CD4-positive, alpha-beta T cell (primary cell): ENCODE measurements at places on chromosomes 16 and 17.

DNA sequence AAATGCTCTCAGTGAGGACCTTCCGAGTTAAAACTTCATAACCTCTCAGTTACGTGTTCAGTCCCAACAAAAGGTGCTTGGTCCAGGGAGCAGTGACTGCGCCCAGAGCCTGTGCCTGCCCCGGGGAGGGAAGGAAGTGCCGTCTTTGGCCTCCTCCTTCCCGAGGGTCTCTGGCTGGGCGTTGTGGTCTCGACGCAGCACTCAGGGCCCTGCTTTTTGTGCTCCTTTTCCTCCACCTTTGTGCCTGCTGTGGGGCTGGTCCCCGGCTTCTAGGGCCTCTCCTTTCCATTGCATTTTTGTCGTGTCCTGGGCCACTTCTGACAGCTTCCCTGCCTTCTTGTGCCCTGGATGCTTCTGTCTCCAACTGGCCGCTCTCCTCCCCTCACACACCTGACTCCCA lies 29.1 kb downstream of the CRAMP1 start:
- DNase-seq, result no peak

- DNase-seq, result no peak
Measured at GRCh38 chr17:9928601-9929333, 23.7 kb upstream of the RCVRN start.

DNA sequence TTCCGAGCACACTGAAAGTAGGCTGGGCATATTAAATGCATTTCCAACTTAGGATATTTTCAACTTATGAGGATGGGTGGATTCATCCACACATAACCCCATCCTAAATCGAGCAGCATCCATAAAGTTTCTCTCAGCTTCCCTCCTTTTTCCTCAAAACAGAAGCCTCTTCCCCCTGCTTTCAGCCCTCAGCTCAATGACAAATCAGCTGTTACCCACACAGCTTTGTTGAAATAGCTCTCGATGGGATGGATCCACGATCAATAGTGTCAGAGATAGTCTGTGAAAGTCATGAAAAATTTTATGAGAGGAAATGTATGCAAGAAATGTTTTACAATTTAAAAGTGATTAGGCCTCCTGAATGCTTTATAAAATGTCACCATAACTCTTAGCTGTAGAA lies 2.5 kb downstream of the DHX33 start:
- no peak for DNase-seq

- no peak for DNase-seq
Measured at GRCh38 chr17:46190763-46191162, 2.5 kb downstream of the KANSL1 start.

- peak; percentile 73 for DNase-seq
Measured at GRCh38 chr16:50335196-50335958, 33.4 kb downstream of the BRD7 start.

DNA sequence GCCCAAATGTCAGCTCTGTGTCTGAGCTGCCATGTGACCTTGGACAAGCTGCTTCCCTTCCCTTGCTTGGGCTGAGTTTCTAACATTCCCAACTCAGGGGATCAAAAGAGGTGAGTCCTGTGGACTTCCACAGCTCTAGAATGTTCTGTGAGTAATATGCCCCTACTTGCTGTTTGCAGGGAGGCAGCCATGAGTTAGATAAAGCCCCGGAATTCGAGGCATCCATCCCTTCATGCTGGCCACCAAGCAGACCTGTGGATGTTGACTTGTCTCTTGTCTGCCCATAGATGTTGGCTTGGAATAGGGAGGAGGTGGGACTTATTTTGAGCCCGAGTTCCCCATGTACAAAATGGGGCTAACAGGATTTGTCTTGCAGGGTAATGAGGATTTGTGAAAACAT lies 36.2 kb downstream of the KSR1 start:
- no peak for DNase-seq

DNA sequence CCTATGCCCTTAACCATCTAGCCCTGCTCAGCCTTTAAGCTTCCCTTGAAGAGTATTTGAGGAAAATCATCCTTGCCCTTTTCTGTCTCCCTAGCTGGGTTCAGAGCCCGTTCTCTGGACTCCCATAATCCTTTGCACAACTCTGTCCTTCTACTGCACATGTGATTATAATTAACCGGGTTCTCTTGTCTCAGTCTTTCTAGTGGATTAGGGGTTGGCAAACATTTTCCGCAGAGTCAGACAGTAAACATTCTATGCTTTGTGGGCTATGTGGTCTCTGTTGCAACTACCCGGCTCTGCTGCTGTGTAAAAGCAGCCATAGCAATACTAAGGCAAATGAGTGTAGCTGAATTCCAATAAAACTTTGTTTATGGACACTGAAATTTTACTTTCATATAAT lies 80.0 kb downstream of the CDRT15 start:
- no peak for DNase-seq

DNA sequence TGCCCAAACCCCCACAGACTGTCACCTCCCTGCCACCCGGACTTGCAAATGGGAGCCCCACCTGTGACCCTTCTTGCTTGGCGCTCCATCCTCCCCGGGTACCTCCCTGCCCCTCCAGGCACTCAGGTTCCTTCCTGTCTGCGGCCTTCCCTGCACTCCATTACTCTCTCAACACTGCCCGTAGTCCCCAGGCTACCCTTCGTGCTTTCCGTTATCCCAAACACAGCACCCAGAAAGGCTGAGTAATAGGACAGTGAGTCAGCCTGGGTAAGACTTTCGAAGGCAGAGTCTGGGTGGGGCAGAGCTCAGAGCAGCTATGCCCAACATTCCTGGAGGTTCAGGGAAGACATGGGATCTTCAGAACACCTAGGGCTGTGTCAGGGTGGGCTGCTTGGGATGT lies 16.6 kb upstream of the C16orf74 start:
- DNase-seq, result no peak

DNA sequence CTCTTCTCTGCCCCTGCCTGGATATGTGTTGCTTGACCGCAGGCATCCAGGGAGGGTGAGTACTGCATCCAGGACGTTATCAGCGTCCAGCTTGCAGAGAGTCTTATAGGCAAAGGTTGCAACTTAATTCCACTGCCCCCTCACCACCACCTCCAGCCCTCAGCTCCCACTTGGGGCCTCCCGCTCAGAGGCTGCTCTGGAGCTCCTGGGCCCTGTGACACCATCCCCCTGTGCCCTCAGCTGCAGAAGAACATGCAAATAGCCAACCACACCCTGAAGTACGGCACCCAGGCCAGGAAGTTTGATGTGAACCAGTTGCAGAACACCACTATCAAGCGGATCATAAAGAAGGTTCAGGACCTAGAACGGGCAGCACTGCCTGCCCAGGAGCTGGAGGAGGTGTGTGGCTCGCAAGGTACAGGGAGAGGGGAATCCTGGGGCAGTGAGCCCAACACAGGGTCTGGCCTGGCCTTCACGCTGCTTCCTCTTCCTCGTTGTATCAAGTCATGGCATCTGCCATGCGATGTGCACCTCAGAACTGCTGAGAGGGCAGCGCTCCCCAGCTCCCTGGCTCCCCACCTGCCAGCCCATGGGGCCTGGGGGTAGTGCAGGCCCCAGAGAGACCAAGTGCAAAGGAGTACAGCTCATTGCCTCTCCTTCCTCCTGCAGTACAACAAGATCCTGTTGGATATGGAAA lies 9.6 kb downstream of the ACE start:
- no peak for DNase-seq

DNA sequence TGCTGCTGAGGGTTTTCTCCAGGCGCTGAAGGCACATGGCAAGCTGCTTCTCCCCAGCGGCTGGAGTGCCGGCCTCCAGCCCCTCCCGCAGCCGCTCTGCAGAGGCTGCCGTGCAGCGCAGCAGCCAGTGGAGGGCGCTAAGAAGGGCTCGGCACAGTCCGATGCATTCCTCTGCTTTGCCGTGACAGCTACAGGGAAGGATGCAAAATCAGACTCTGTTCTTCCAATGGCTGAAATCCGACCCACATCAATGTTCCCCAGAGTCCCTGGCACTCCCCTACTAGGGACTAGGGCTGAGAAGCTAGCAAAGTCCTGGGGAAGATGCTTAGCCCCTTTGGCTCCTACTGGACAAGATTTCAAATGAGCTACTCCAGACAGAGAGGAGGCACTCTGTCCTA lies 19.0 kb downstream of the MED24 start:
- DNase-seq, result no peak

- DNase-seq, result no peak
Measured at GRCh38 chr16:20411055-20411454, 1.7 kb downstream of the ACSM5 start.

DNA sequence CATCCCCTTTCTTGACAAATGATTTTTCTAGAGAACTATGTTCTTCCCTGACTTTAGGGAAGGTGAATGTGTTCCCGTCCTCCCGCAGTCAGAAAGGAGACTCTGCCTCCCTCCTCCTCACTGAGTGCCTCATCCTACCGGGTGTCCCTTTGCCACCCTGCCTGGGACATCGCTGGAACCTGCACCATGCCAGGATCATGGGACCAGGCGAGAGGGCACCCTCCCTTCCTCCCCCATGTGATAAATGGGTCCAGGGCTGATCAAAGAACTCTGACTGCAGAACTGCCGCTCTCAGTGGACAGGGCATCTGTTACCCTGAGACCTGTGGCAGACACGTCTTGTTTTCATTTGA lies 7.4 kb downstream of the NAT9 start:
- DNase-seq, result no peak

GRCh38 chr17:19756546-19756945 lies 8.4 kb upstream of the ALDH3A1 start:
- DNase-seq, result no peak

DNA sequence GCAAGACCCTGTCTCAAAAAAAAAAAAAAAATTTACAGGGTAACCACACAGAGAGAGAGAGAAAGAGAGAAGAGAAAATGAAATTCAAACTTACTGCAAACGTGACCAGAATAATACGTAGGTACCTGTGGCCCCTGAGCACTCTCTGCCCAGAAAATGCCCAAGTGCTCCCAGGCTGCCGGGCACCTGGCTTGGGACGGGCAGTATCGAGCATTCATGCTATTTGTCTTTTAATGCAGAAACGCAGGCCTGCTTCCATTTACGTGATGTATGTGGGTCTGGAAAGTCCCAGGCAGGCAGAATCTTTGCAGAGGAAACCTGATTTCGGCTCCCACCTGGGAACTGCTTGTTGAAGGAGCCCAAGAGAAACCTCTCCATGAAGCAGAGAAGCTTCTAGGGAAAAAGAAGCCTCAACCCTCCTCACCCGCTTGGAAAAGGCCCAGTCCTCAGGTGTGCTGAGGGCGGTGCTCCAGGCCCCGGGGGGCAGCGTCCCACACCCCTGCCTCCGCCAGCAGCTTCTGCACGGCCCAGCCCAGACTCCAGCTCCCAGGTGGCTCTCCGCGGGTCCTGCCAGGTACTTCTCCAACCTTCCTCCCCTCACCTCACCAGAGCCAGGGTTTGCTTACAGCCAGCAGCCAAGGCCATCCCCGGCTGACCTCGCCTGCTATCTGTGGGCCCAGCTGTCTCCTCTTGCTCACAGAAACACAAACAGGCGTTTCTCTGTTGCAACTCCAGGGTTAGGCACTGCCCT lies 14.0 kb downstream of the RPH3AL start:
- no peak for DNase-seq

GRCh38 chr16:1362807-1363206 lies 11.1 kb downstream of the GNPTG start:
- no peak for DNase-seq

DNA sequence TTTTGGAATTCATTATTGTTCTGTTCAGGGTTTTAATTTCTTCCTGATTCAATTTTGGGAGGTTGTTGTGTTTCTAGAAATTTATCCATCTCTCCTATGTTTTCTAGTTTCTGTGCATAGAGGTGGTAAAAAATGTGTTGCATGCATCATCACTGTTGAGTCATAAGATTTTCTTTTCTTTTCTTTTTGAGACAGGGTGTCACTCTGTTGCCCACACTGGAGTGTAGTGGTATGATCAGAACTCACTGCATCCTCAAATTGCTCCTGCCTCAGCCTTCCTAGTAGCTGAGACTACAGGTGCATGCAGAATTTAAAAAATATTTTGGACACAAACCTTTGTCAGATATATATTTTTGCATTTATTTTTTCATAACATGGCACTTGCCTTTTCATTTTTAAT lies 184.8 kb downstream of the BCAS3 start:
- no peak for DNase-seq

GRCh38 chr16:86899151-86899550 lies 320.8 kb downstream of the FOXL1 start:
- no peak for DNase-seq

GRCh38 chr17:40071313-40072039 lies 8.7 kb downstream of the THRA start:
- no peak for DNase-seq

GRCh38 chr17:51611585-51611984 lies 351.2 kb downstream of the UTP18 start:
- DNase-seq, result no peak

GRCh38 chr17:39744075-39744835 lies 6.5 kb downstream of the GRB7 start:
- DNase-seq, result no peak

- no peak for DNase-seq
Measured at GRCh38 chr16:4869147-4869805, 22.0 kb downstream of the UBN1 start.

GRCh38 chr17:49603238-49603637 lies 27.6 kb downstream of the NXPH3 start:
- no peak for DNase-seq

- DNase-seq, result no peak
Measured at GRCh38 chr17:40903129-40903847, 18.2 kb upstream of the KRT20 start.

- peak; percentile 70 for DNase-seq
Measured at GRCh38 chr17:78414178-78415162, 36.0 kb downstream of the PGS1 start.

DNA sequence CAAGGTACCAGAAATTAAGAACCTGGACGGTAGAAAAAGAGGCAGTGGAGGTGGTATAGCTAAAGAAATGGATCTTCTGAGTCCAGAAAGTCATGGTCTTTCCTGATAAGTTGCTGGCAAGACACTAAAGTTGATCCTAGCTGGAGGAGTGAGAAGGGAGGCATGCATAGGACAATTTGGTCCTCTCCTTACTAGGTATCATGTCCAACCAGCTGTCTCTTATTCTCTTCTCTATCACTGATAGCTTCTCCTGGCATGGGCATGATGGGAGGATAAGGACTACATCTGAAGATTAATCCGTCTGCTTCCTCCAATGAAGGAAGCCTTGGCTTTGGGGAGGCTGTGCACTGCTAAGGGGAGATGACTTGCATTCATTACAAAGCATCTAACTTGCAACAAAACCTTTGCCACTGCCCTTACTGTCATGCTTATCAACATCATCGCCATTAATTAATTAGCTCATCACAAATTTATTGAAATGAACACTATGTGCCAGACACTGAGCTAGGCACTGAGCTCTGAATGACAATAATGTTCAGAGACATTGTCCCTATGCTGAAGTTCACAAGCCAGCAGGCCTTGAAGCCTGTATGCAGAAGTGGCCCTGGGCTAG lies 3.1 kb upstream of the FAM117A start:
- DNase-seq, result no peak

DNA sequence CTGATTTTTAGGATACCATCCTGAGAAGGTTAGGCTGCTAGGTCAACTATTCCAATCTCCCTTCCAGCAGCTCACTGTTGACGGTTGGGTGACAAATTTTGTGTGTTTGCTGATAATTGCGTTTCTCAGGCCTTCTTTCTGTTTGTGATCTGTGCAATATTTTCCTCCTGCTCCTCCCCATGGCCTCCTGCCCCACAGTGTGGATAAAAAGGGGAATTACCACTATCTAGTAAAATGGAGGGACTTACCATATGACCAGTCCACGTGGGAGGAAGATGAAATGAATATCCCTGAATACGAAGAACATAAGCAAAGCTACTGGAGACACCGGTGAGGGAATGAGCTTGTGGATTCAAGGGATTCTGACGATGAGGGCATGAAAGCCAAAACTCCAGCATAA lies 9.2 kb downstream of the CHD3 start:
- DNase-seq, result no peak
